ENCODE measurements at places on chromosomes 7 and 10. TPM values are rescaled to one million over a fixed set of nuclear protein-coding genes. Genes with fewer than 3 reads are reported as not detected.
A peak's percentile ranks its signal among the peaks of the same experiment; 100 is the strongest.

Gene SNX13
- polyA plus RNA-seq = 6.7 TPM

DNA sequence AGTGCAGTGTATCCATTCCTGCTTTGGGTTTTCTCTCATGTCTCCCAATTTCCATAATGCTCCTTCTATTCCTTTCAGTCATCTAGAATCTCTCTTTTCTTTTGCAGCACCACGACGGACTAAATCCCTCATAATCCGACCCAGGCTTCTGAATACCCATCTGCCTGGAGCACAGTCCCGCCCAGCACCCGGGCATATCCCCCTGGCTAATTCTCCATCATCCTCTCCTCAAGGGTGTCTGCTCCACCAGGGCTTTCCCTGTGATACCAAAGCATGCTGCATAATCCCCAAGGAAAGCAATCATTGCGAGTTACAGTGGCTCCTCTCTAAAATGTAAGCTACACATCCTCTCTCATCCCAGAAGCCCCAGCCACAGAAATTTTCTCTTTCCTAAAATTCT lies 321.9 kb downstream of the CCDC3 start:
- H3K27ac ChIP-seq = no peak overlapping the region
- H3K4me3 ChIP-seq = no peak overlapping the region
- H3K4me1 ChIP-seq = no peaks in the 10 kb centered on the region
- peaks cover 2% of the 10 kb centered on the region for H3K27me3 ChIP-seq

- H3K36me3 ChIP-seq = no peaks in the 10 kb centered on the region
- H3K27ac ChIP-seq = no peak overlapping the region
- H3K27me3 ChIP-seq = no peaks in the 10 kb centered on the region
- DNase-seq = no peak
- no peak overlapping the region for H3K4me3 ChIP-seq
These were observed 422.1 kb downstream of the RPS24 start for GRCh38 chr10:78455811-78456210.

DNA sequence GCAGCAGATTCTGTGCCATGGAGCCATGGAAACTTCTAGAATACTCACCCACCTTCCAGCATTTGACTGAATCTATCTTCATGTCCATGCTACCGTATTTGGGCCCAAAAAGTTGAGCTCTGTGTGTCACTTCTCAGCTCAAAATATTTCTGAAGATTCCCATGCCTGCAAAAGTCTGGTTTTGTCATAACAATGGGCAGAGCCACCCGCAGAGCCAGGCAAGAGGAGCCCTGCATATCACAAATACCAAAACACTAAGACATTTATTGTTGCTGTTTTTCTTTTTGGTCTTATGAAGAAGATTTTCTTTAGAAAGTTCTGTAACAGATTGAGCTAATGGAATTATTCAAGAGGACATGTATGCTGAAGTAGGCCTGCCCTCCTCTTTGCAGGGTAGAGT lies 68.1 kb downstream of the PRTFDC1 start:
- H3K4me3 ChIP-seq = no peak overlapping the region
- H3K36me3 ChIP-seq = no peaks in the 10 kb centered on the region

GRCh38 chr7:33495207-33495606 lies 365.8 kb downstream of the BBS9 start:
- H3K27ac ChIP-seq = no peak overlapping the region
- no peaks in the 10 kb centered on the region for H3K36me3 ChIP-seq
- H3K27me3 ChIP-seq = no peaks in the 10 kb centered on the region
- peak; percentile 46 for DNase-seq

GRCh38 chr10:104333728-104334373 lies 4.4 kb downstream of the ITPRIP start:
- no peaks in the 10 kb centered on the region for H3K27me3 ChIP-seq
- H3K27ac ChIP-seq = no peak overlapping the region
- H3K4me1 ChIP-seq = peaks cover 52% of the 10 kb centered on the region
- peaks cover 3% of the 10 kb centered on the region for H3K36me3 ChIP-seq
- no peak overlapping the region for H3K4me3 ChIP-seq
- DNase-seq = no peak

DNA sequence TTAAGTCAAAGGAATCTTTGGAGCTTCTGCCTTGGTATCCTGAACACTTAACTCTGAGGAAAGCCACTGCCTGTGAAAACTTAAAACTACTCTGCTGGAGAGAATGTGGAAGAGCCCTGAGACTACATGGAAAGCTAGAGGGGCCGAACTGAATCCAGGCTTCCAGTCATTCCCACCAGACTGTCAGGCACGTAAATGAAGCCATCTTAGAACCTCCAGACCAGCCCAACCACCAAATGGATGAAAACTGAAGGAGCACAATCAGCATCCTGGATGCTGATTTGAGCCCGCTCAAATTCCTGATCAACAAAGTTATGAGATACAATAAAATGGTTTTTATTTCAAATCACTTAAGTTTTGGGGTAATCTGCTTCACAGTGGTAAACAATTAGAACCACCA lies 30.8 kb downstream of the TNPO3 start:
- no peaks in the 10 kb centered on the region for H3K27me3 ChIP-seq
- H3K4me1 ChIP-seq = no peaks in the 10 kb centered on the region
- H3K36me3 ChIP-seq = no peaks in the 10 kb centered on the region
- DNase-seq = no peak
- H3K4me3 ChIP-seq = no peak overlapping the region
- no peak overlapping the region for H3K27ac ChIP-seq

GRCh38 chr7:39386718-39387117 lies 179.5 kb upstream of the YAE1 start:
- H3K4me3 ChIP-seq = no peak overlapping the region
- H3K27me3 ChIP-seq = no peaks in the 10 kb centered on the region
- no peak for DNase-seq
- H3K36me3 ChIP-seq = no peaks in the 10 kb centered on the region

- H3K4me3 ChIP-seq = peak overlapping the region; percentile 39
- peak; percentile 63 for DNase-seq
- no peaks in the 10 kb centered on the region for H3K4me1 ChIP-seq
- no peaks in the 10 kb centered on the region for H3K36me3 ChIP-seq
- 0 out of 2 replicates have a peak, but pooled peaks cover 3% of the 10 kb centered on the region for H3K27me3 ChIP-seq
- no peak overlapping the region for H3K27ac ChIP-seq
These were observed 145.3 kb upstream of the PRSS1 start for GRCh38 chr7:142603870-142604448.

Gene NDUFB2
- polyA plus RNA-seq = 170 TPM

DNA sequence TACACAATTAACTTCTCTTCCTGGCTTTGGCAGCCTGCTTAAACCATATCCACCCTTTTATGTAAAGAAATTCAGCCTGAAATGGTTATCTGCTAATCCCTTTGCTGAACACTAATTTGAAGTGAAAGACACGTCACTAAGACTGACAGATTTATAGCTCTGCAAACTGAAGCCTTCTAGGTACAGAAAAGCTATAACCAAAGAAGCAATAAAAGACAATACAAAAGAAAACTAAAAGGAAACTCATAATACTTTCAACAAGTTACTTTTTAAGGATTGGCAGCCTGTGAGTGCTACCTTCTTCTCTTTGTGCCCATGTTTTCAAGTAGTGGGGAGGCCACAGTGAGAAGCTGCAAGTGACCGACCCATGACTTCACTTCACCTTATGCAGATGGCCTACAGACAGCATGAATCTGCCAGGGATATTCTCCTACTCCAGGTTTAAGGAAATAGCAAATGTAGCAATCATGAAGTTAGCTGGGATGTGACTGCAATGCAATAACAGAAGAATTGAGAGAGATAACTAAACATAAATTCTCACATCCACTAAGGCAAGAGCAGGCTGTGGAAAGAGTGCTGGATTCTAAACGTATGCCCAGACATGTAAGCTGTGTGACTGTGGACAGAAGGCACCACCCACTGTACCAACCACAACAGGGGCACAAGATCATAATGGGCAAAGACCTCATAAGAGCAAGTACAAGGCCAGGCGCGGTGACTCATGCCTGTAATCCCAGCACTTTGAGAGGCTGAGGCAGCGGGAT lies 10.7 kb upstream of the SPOCK2 start:
- peaks cover 11% of the 10 kb centered on the region for H3K4me1 ChIP-seq
- peak; percentile 7 for DNase-seq
- no peak overlapping the region for H3K27ac ChIP-seq

Gene MRLN
- not detected for polyA plus RNA-seq

Gene RTKN2
- polyA plus RNA-seq = 0.75 TPM

- H3K27me3 ChIP-seq = peaks cover 36% of the 10 kb centered on the region
- no peak overlapping the region for H3K27ac ChIP-seq
- H3K4me1 ChIP-seq = peaks cover 5% of the 10 kb centered on the region
- H3K4me3 ChIP-seq = no peak overlapping the region
- DNase-seq = peak; percentile 47
These were observed 47.5 kb downstream of the CAMK2B start for GRCh38 chr7:44277851-44278250.

DNA sequence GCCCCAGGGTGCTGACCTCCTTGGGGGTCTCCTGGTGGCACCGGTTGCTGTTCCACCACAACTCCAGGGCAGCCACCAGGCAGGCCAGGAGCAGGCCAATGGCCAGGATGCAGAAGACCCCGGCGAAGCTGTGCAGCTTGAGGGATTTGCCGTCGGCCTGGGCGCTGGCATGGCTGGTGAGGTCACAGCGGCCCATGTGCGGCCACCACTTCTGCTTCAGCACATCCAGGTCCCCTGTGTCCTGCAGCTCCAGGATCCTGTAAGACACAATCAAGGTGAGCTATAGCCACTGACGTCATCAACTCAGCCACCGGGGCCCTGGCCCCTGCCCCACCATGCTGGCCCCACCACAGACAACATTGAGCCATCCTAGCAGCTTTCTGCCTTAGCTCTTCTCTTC lies 753.2 kb downstream of the GRID1 start:
- no peak overlapping the region for H3K27ac ChIP-seq
- no peaks in the 10 kb centered on the region for H3K36me3 ChIP-seq
- no peak overlapping the region for H3K4me3 ChIP-seq
- no peaks in the 10 kb centered on the region for H3K4me1 ChIP-seq

Gene RADIL
- 0.48 TPM for polyA plus RNA-seq

GRCh38 chr7:149067869-149068268 lies 22.6 kb downstream of the ZNF786 start:
- H3K4me3 ChIP-seq = no peak overlapping the region
- H3K4me1 ChIP-seq = no peaks in the 10 kb centered on the region
- no peak overlapping the region for H3K27ac ChIP-seq
- H3K36me3 ChIP-seq = peaks cover 21% of the 10 kb centered on the region
- no peak for DNase-seq
- H3K27me3 ChIP-seq = no peaks in the 10 kb centered on the region

DNA sequence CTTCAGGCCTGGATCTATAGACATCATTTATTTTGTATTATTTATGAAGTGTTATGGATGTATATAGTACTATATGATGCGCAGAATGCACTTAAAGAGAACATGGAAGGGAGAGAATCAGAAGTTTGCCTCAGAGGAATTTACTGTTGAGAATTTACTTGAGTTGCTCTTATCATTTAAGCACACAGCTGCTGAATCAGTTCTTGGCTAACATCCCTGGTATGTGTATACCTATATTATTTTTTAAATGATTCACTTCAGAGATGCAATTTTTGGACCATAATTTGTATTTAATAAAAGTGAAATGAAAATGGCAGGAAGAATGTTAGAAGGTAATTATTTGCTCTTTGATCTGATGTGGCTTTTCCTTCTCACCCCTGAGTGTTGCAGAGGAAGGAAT lies 191.6 kb downstream of the BICC1 start:
- peaks cover 14% of the 10 kb centered on the region for H3K4me1 ChIP-seq
- no peak overlapping the region for H3K4me3 ChIP-seq
- peak; percentile 85 for DNase-seq
- H3K36me3 ChIP-seq = no peaks in the 10 kb centered on the region
- H3K27ac ChIP-seq = no peak overlapping the region

Gene EBF3
- polyA plus RNA-seq = 0.60 TPM

Gene NUPR2
- polyA plus RNA-seq = not detected

DNA sequence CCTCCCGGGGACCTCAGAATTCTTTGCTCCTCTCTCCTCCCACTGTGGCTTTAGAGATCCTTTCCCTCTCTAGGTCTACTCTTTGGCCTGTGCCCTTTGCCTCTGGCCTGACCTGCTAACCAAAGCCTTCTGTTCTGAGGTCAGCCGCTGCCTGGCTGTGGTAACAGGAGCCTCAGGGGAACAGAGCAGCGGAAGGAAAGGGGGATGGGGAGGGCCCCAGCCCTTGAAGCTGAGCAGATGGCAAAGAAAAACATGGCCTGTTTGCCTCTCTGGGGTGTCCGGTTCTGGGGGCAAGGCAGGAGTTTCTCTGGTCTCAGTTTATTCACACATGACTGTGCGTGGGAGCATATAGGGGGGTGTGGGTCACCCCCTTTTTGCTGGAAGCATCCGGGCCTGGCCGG lies 28.2 kb downstream of the COL26A1 start:
- peaks cover 39% of the 10 kb centered on the region for H3K27me3 ChIP-seq
- no peak for DNase-seq
- no peaks in the 10 kb centered on the region for H3K36me3 ChIP-seq
- no peaks in the 10 kb centered on the region for H3K4me1 ChIP-seq

Gene TEX36
- not detected for polyA plus RNA-seq

Gene RET
- 0.10 TPM for polyA plus RNA-seq

- H3K36me3 ChIP-seq = no peaks in the 10 kb centered on the region
- no peak for DNase-seq
- H3K4me3 ChIP-seq = no peak overlapping the region
- H3K27me3 ChIP-seq = no peaks in the 10 kb centered on the region
- no peak overlapping the region for H3K27ac ChIP-seq
These were observed 117.1 kb downstream of the PPP1R3A start for GRCh38 chr7:113801751-113802150.

DNA sequence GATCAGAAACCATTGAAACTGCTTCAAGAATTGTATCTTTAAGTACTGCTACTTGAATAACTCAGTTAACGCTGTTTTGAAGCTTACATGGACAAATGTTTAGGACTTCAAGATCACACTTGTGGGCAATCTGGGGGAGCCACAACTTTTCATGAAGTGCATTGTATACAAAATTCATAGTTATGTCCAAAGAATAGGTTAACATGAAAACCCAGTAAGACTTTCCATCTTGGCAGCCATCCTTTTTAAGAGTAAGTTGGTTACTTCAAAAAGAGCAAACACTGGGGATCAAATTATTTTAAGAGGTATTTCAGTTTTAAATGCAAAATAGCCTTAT lies 14.7 kb downstream of the HNRNPA2B1 start:
- DNase-seq = no peak
- H3K4me1 ChIP-seq = no peaks in the 10 kb centered on the region
- H3K27me3 ChIP-seq = no peaks in the 10 kb centered on the region
- peaks cover 18% of the 10 kb centered on the region for H3K36me3 ChIP-seq
- no peak overlapping the region for H3K4me3 ChIP-seq
- H3K27ac ChIP-seq = no peak overlapping the region

Gene PNPLA8
- 7.0 TPM for polyA plus RNA-seq

GRCh38 chr7:8566016-8566415 lies 132.6 kb downstream of the NXPH1 start:
- no peak overlapping the region for H3K27ac ChIP-seq
- H3K36me3 ChIP-seq = no peaks in the 10 kb centered on the region
- no peaks in the 10 kb centered on the region for H3K4me1 ChIP-seq
- DNase-seq = no peak
- H3K4me3 ChIP-seq = no peak overlapping the region

DNA sequence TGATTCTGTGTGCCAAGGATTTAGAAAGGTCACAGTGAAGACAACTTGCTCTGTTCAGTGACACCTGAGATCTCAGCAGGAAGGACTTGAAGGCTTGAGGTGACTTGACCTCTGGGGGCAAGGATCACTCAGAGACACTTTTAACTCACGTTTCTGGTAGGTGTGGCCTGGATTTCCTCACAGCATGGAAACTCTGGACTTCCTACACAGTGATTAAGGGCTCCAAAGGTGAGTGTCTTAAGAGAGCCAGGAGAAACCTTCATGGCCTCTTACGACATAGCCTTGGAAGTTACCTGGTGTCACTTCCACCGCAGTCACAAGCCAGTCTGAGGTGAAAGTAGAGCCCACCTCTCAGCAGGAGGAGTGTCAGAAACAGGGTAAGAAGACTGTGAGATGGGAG lies 38.1 kb upstream of the ADO start:
- no peak for DNase-seq
- no peak overlapping the region for H3K27ac ChIP-seq
- no peaks in the 10 kb centered on the region for H3K4me1 ChIP-seq
- no peaks in the 10 kb centered on the region for H3K27me3 ChIP-seq
- no peak overlapping the region for H3K4me3 ChIP-seq
- H3K36me3 ChIP-seq = no peaks in the 10 kb centered on the region
